ENCODE measurements at places on chromosomes 4 and X.

DNA sequence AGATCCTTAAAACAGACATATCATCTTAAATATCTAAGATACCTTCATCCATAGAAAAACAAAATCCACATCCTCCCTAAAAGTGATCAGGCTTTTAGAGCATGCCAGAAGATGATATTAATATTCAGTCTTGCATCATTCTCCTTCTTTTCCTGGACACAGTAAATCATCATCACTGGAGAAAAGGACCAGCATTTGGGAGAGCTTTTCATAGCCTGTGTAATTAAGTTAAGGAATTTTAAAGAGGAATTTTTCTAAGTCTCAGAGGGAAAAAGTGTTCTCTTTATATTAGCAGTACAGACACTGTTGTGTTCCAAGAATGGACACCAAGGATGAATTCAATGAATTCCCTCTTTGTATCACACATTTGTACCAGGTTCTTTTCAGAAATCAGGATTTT is 696 bp downstream of the SCRG1 start:
- DNase-seq, result no peak

DNA sequence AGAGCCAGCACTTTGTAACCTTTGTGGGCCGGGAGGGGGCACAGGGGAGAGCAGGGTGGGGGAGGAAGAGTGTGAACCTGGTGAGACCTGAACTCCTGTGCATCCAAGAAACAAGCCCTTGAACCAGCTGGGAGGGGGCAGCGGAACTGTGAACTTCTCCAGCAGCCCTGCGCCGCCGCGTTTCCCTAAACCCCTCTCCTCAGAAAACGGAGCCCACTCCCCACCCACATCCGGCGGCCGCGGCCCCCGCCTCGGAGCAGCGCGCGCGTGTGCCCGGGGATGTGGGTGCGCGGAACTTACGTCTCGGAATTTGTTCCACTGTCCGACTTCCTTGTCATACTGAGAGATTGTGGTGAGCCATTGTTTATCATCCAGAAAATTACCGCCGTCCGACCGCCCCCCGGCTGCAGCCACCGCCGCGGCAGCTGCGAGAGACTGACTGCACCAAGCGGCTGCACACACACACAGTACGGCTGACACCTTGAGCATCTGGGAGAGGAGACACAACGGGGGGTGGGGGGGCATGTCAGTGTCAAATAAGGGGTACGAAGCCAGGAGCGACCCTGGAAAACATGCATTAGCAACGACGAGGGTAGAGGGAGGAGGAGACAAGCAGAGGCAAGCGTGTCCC is 494 bp downstream of the SPOCK3 start:
- no peak for DNase-seq

DNA sequence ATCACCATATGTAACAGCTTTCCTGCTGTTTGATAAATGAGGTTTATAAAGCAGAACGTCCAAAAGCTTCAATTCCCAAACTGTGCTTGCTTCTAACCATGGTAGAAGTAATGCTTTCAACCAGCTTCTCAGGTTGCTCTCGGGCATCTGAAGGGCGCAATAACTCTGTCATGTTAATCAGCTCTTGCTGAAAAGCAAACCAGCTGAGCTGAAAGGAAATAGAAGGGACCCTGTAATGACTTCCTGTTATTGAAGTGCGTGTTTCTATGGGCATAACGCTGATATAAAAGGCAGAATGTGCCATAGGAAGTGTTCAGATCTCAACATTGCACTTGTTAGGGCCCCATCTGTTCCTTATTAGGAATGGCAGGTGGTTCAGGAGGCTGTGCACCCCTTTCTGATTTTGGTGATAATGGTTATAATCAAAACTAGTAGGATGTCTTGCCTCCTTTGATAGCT is 21.2 kb downstream of the HERC3 start:
- DNase-seq, result no peak

DNA sequence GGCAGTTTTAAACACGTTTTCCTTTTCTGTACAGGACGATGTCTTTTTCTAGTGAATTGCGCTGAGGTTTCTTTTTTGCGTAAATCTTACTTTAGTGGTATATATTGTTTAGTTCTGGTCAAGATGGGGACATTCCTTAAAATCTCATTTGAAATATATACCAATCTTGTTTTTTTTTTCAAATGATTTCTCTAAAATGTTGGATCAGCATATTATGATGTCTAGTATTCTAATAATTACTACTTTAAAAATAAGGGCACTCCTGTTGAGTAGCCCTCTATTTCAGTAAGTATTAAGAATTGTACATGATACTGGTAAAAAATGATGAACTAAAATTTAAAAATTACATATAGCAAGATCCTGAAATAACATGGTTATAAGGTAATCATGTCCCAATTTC is 224.1 kb upstream of the ARHGAP24 start:
- DNase-seq, result no peak

DNA sequence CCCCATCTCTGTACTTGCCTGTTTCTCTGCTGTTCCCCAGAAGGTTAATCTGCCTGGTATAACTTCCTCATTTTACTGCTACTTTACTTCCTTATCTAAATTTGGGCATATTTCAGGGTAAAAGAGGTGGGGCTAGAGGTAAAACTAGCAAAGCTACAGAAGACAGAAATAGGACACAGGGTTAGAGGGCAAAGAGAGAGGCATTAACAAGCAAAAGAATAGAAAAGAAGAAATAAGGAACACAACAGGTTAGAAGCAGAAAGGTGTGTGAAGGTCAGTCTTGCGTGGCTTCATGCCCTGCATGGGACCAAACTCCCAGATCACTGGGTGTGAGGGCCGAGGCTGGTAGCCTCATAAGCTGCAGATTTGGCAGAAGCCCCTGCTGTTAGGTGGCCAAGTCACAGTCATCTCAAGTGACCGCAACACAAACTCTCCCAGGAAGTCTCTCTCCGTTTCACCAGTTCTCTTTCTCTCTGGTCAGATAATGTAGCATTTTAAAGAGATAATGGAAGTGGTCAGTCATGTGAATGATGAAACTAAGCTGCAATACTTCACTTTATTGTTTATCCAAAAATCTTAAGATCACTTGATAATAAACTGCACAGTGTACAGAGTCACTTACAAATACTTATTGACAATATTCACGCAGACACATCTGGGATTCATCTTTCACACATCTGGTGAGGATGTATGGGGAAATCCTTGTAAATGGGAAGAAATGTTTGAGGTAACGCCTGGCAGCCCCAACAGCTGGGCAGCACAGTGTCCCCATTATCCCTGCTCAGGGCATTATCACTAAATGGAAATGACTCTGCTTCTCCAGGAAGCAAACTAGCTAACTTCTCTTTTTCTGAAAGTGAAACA is 16.4 kb downstream of the TMEM154 start:
- no peak for DNase-seq

- DNase-seq, result peak; percentile 84
Measured at GRCh38 chr4:88027611-88028608, 20.5 kb downstream of the PKD2 start.

DNA sequence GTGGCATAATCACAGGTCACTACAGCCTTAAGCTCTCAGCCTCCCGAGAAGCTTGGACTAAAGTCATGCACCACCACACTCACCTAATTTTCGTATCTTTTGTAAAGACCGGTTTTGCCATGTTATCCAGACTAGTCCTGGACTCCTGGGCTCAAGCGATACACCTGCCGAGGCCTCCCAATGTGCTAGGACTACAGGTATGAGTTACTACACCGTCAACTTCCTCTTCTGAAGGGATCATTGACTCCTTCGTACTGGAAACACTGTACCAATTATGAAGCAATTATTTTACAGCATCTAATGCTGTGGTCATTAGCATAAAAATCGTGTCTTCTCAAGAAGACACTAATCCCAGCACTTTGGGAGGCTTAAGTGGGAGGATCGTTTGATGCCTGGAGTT is 35.2 kb downstream of the PDS5A start:
- DNase-seq, result no peak

GRCh38 chr4:8641256-8641655 is 48.7 kb downstream of the CPZ start:
- DNase-seq, result no peak

- no peak for DNase-seq
Measured at GRCh38 chrX:115694028-115694427, 133.1 kb downstream of the PLS3 start.

- DNase-seq, result no peak
Measured at GRCh38 chrX:7146020-7146702, 1.4 kb upstream of the STS start.

DNA sequence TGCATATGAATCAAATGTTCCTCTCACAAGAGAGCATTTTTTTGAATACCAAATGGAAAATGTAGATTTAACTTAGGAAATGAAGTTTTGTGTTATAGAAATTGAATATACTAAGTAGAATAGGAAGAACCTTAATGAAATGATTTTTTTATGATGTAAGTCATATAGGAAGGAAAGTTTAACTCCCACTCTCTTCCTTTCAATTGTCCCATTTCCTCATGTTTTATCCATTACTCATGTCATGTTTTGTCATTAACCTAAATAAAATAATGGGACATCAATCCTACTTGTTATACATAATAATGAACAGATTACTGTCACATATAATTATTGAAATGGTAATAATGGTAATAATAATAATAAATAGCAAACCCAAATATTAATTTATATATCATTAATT is 22.7 kb upstream of the SRD5A3 start:
- DNase-seq, result no peak

GRCh38 chr4:68617003-68617698 is 41.0 kb upstream of the UGT2B17 start:
- no peak for DNase-seq
